ENCODE measurements at places on chromosomes 12 and 14.

DNA sequence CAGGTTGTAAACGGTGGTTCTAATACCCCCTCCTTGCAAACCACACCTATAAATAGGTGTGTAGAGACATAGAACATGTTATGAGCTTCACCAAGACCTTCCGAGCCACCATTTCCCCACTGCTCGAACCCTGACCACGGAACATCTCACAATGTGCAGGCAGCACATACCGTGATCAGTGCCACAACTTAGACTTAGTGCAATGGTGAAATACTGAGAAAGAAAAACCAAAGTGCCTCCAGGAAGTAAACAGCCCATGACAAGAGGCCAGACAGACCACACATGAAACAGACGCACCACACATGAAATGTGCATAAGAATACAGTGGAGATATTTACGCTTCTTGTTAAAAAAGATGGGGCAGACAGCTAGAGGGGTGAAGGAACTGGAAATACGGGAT is 166.9 kb upstream of the CCND2 start:
- DNase-seq: no peak

GRCh38 chr12:38875586-38876228 is 29.7 kb downstream of the CPNE8 start:
- peak; percentile 6 for DNase-seq

GRCh38 chr12:94228488-94228907 is 80.1 kb downstream of the PLXNC1 start:
- no peak for DNase-seq

DNA sequence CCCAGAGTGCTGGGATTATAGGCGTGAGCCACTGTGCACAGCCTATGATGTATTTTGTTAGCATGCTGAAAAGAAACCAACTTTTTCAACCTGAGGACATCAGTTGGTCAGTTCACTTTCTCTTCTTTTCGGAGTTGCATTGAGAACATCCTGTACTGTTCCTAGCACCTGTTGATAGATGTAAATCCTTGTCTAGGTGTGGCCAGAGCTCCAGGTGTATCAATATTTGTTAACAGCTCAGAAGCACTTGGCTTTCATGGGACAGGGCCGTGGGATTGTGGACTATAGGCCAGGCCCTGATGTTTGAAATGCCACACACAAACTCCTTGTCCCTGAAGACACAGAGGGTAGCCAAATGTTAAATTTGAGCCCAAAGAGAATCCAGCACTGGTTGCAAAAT is 14.9 kb downstream of the HCAR2 start:
- DNase-seq: no peak

GRCh38 chr12:57454566-57455373 is at the start of gene INHBE:
Gene INHBE (plus strand): TSS chr12:57455307. CDS start chr12:57455537, 230 bp downstream.
- DNase-seq: peak; percentile 69

GRCh38 chr12:66115071-66115600 is 15.4 kb downstream of the LLPH start:
- DNase-seq: no peak

- no peak for DNase-seq
Measured at GRCh38 chr12:29725587-29726320, 58.0 kb downstream of the TMTC1 start.

- DNase-seq: no peak
Measured at GRCh38 chr14:61213920-61214319, 67.2 kb downstream of the TMEM30B start.

DNA sequence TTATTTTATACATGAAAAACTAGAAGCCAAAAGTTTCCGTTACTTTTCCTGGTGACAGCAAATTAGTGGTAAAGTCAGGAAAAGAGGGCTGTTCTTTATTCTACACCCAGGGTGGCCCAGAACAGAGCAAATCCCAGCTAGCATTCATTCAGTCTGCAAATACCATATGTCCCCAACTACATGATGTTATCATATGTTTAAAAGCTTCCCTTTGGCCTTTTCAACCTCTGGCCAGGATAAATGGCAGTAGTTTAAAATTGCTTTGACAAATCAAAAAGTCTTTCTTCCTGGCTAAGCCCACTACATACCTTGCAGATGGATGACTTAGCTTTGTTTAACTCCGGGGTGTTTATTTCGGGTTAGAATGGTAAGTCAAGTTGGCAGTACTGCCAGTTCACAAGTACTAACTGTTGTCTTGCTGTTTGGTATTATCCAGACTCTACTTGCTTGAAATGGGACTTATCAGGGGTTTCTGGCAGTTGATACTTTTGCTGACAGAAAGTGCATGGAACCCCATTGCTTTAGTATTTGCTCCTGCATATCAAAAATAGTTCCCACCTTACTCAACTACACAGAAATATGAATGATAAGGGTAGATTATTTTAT is 69.7 kb downstream of the PKP2 start:
- no peak for DNase-seq

- peak; percentile 69 for DNase-seq
Measured at GRCh38 chr12:89073027-89073398, 279.3 kb downstream of the DUSP6 start.

DNA sequence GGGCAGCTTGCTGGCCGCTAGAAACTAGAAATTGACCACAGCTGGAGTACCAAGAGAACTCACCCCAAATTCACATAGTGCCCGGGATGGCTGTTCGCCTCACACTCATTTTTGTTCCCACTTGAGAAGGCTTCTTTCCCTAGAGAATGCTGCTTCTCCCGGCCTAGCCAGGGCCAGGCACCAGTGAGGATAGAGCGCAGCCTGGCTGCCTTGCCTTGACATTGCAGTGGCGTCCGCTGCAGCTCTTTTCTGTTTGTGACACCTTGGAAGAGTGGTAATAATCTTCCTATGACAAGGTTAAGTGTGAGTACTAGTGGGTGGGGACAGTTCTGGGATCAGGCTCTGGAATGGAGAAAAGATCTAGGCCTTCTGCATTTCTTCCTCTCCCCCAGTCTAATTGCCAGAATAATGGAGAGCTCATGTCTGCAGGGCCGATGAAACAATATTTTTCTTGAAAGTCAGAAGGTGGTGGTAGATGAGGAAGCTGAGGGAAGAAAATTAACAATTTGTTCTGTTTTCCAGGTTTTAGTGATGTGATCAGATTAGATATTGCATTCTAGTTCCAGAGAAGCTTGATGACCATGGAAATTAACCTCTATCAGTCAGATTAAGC is 3.7 kb downstream of the TMEM253 start:
- DNase-seq: peak; percentile 79

GRCh38 chr12:65561798-65562382 is 262.4 kb upstream of the HMGA2 start:
- DNase-seq: peak; percentile 85

- DNase-seq: no peak
Measured at GRCh38 chr12:25938581-25938980, 19.9 kb upstream of the RASSF8 start.

- no peak for DNase-seq
Measured at GRCh38 chr12:90331821-90332220, 623.2 kb downstream of the CCER1 start.

DNA sequence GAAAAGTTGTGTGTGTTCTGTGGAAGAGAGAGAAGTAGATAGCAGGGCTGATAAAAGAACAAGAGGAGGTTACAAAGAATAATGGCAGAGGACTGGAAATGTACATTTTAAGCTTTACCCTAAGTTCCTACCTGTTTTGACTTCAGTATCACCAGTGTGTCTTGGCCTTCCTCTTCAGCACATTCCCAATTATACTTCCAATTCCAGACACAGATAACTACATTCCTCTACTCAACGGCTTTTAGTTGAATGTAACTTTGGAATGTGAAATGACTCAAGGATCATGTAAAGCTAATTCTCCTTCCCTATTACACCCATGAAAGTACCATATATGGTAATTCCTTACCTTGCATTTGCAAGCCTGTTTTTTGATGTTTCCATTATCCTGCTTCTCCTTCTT is 5.0 kb downstream of the MGST1 start:
- DNase-seq: peak; percentile 86

DNA sequence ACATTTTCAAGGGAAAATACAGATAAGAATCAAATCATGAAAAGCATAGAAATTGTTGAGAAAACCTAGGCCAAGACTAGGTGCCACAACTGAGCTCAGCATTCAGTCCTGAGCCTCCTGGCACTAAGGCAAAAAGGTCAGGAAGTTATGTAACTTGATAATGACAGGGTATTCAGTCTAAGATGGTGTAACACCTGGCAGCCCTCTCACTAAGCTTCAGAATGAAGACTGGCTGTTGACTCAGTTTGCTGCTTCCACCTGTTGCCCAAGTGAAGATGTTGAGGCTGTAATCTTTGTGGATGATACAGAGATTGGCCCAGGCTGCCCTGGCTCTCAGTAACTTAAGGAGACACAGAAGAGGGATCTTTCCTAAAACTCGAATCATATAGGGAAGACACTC is 19.6 kb downstream of the PROX2 start:
- DNase-seq: no peak

GRCh38 chr12:33706927-33707326 is 267.3 kb upstream of the SYT10 start:
- no peak for DNase-seq

DNA sequence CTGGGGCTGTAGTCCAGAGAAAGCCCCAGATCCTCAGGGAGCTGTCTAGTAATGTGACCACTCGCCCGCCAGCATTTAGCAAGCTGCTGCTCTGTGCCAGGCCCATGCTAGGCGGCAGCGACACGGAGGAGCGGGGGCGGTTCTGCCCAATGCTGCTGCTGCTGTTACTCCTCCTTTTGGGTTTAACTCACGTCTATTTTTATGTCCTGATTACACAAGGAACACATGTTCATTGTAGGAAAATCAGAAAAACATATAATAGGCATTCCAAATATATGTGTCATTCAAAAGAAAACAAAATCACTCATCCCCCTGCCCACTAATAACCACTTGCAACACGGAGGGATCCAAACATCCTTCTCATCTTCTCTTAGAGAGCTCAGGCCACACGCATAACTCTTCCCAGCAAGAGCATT is 30.4 kb downstream of the CCDC92 start:
- peak; percentile 91 for DNase-seq

GRCh38 chr12:3315201-3315661 is 175.8 kb upstream of the PRMT8 start:
- DNase-seq: peak; percentile 65

DNA sequence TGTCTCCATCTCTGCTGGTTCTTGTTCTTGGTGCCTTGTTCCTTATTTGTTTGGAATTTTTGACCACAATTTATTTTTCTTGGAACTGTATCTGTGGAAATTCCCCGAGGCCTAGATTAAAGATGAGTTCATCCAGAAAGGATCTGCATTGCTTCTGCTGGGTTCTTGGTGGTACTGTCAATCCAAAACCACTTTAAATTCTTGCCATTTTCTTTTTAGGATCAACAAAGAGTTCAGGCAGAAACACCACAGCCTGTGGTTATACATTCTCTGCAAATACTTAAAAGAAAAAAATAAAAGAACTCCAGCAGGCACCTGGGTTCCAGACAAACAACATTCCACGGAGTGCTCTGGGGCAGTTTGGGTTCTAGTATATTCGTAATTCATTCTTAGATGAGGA is 6.0 kb upstream of the VAMP1 start:
- DNase-seq: peak; percentile 68

DNA sequence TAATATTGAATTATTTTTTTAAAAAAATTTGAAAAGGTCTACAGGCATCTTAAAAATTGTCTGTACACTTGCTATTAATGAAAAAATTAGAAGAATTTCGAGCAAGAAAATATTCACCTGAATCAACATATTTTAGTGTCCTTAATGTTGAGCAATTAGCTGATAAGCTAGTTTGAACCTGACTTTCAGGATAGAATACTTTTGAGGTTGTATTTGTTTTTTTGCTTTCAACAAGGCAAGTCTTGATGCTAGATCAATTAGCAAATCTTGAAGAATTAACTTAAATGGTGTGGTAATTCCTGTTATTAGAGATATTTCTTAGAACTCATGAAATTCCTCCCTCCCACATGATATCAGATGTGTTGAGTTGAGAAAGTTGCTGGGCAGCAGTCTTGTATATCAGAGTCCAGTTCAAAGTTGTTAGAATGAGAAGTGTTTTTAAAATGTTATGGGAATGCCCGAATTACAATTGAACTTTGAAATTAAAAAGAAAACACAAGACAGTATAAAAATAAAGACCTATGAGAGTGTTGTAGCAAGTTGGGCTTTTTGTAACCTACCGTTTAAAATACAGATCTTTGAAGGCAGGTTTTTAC is 119.2 kb downstream of the TRMT5 start:
- DNase-seq: no peak

GRCh38 chr12:130973906-130974305 is 20.2 kb downstream of the ADGRD1 start:
- no peak for DNase-seq

DNA sequence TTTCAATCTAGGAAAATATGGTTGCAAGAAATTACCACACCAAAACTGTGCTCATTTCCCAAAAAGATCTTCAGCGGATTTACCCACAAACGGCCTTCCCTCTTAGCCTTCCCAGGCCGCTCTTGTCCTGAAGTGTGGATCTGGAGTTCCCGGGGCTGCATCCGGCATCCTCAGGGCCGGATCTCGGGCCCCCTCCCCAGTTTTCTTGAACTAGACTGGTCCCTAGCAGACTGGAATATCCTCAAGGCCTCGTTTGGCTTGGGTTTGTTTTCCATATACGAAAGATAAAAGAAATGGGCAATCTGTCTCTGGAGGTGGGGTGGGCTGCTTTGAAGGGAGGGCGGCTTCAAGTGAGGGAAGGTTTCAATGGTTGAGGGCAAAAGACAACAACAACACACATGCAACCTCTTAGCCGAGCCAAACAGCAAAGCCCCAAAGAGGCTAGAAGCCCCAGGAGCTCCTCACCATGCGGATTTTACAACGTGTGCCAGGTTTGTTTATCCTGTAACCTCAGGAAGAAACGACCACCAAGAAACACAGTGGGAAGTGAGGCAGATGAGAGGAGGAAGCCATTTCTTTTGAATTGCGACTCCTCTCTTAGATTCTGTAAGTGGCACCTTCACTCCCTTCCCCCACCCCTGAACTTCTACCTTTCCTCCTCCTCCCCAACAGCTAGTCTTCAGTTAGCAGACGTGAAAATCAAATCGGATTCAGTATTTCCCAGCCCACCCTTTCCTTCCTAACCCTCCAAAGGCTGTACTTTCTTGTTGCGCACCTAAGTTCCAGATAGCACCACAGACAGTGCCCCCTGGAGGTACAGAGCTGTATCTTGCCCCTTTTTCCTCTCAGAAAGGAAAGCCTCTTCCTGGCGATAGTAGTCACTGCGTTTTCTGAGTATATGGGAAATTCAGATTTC is 2.6 kb downstream of the MYF6 start:
- no peak for DNase-seq

GRCh38 chr12:115740586-115741155 is 536.8 kb downstream of the MED13L start:
- no peak for DNase-seq

DNA sequence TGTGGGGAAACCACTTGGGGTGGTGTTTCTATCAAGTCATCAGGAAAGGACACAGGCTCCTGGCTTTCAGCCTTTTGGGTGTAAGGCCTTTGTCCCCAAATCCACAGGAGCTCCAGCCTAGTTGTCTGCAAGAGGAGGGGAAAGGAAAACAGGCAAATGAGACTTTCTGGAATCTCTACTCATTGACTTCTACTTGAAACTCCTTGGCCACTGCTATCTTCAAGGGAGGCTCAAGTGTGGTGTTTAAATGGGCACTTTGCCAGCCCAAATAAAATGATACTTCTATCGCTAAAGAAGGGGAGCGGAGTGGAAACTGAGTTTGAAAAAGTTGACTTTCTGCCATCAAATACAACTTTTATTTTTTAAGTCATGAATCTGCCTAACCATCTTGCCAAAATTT is 445.9 kb upstream of the RGS6 start:
- DNase-seq: no peak

All from HCEC 1CT (cell line).